Left lobe of liver (tissue), 2 donors: ENCODE measurements at places on chromosomes 11 and 22. TPM values are rescaled to one million over a fixed set of nuclear protein-coding genes. Genes with fewer than 3 reads are reported as not detected.

Gene OR52N5
- 0.10 TPM for total RNA-seq

GRCh38 chr11:1291295-1292017 is 18.0 kb downstream of the TOLLIP start:
- peak; percentile 42 for DNase-seq

DNA sequence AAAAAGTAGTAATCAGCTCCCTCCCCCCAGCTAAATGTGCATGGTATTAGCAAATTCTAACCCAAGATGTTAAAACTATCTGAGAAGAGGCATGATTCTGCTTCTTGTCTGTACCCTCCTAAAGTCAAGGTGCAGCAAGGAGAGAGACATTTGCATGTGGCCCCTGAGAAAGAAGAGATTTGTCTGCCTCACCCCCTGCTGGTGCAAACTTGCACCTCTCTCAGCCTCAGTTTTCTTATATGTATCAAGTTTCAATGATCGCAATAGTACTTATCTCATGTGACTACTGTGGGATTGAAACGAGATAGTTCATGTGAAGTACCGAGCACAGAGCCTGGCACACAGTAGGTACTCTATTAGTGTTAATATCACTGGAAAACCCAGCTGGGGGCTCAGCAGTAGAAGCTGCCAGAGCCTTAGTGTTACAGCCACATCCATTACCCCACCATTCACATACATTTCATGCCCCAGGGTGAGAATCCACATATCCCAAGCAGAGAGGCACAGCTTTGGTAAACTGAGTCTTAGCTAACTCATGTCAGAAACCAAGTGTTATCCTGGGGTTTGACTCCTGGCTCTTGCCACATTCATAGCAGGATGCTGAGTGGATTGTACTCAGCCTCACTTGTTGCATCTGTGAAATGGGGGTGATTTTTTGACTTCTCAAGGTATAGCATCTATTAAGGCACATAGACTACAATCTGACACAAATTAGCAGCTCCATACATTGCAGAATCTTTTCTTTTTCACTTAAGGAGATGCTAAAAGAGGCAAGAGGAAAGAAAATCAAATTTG is 24.9 kb downstream of the CD44 start:
- DNase-seq = no peak

DNA sequence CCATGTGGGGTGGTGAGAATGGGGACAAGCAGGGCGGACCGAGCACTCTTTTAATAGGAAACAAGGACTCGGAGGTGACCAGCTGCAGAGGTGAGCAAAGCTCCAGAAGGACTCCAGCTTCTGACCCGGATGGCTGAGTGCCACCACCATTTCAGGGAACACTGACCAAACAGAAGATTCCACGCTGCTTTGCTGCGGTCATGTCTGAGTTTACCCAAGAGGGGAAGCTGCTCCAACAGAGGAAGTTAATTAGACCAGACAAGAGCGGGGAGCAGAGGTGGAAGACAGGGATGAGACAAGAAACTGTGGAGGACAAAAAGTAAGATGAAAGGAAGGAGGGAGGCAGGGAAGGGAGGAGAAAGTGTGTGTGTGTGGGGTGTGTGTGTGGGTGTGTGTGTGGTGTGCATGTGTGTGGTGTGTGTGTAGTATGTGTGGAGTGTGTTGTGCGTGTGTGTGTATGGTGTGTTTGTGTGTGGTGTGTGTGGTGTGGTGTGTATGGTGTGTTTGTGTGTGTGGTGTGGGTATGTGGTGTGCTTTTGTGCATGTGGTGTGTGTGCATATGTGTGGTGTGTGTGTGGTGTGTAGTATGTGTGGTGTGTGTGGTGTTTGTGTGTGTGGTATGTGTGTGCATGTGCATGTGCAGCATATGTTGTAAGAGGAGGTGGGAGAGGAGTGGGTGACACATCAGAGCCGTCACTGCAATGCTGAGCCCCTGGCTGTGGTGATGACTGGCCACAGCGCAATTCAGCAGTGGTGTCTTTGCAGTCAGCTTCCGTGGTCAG is 82.2 kb upstream of the AKIP1 start:
- DNase-seq = peak; percentile 40

DNA sequence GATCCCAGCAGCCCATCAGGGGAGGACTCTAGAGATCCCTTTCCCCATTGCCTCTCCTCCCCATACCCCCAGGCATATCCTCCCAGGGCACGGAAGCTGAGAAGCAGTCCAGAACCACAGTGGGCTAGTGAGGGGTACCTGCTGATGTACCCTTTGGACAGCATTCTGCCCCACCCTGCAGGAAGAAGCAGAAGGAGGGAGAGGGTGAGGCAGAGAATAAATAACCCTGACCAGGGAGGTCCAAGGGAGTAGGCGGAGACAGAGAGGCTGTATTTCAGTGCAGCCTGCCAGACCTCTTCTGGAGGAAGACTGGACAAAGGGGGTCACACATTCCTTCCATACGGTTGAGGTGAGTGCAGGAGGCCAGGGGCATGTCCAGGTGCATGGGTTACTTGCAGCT is at the start of gene OR51E1:
Gene OR51E1 (plus strand): TSS at position 301 of the 400 bp plus-strand sequence. CDS start 8,545 bp downstream, outside the sequence.
- no peak for DNase-seq

DNA sequence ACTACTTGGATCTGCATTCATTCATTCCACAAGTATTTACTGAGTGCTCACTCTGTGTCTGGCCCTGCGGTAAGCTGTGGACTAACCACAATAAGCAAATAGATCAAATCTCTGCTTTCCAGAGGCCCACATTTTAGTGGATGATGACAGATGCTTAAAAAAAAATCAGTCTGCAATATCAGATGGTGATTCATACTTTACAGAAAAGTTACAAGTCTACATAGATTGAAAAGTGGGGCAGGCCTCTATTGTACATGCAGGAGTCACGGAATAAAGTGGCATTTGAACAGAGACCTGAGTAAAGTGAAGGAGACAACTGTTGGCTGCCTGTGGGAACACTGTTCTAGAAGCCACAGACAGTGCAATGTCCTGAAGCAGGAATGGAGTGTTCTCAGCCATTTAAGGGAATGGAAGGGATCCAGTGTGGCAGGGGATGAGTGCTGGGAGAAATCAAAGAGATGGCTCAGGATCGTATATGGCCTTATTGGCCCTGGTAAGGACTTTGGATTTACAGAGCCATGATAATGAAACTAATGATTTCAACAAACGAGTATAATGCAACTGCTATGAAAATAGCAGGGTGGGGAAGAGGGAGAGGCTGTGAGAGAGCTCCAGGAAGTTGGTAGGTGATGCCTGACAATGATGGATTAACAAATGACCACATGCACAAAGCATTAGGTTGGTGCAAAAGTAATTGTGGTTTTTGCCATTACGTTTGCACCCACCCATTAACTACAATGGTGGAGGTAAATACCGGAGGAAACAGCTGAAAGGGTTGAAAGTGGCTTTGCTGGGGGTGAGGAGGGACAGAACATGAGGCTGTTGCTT is 31.1 kb downstream of the TMEM45B start:
- no peak for DNase-seq
